Stimulated activated CD8-positive, alpha-beta memory T cell treated with anti-CD3 and anti-CD28 coated beads, Interleukin-12 subunit alpha, Interleukin-12 subunit beta, amount 100 ng/mL, for 1 hour (primary cell): ENCODE measurements at places on chromosomes 2 and 18.

DNA sequence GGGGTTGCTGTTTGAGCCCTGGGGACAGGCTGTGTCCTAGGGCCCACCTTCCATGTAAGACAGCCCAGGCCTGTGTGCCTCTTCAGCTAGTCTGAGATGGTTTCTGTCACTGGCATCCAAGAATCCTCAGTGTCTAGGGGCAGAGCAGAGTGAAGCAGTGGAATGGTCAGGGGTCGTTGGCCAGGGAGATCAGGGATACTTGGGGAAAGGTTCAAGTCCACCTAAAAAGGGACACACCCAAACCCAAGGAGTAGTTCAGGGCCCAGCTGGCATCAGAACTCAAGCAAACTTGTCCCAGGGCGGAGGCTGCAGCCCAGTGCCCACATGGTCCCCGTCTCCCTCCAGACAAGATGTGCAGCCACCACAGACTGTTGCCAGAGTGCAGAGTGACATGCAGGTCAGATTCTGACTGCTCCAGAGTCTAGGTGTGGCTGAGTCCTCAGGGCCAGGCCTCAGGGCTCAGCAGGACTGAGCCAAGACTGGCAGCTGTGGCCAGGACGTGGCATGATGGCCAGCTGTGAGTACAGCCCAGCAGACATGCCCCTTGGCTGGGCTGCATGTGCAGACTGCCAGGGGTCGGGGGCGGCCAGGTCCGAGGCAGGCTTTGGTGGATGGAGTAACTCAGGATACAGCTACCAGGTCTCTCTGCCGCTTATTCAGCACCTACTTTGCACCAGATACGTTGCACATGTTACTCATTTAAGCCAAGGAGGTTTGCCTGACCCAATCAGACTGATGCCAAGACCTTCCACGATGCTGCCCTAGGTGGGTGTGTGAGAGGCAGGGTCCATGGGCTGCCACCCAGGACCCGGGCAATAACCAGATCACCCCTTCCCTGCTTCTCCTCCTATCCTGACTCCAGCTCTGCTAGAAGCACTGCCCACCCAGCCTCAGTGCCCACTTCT lies 146.6 kb downstream of the SMAD7 start:
- no peak for DNase-seq

GRCh38 chr2:120687210-120687609 lies 48.5 kb upstream of the GLI2 start:
- no peak for DNase-seq

DNA sequence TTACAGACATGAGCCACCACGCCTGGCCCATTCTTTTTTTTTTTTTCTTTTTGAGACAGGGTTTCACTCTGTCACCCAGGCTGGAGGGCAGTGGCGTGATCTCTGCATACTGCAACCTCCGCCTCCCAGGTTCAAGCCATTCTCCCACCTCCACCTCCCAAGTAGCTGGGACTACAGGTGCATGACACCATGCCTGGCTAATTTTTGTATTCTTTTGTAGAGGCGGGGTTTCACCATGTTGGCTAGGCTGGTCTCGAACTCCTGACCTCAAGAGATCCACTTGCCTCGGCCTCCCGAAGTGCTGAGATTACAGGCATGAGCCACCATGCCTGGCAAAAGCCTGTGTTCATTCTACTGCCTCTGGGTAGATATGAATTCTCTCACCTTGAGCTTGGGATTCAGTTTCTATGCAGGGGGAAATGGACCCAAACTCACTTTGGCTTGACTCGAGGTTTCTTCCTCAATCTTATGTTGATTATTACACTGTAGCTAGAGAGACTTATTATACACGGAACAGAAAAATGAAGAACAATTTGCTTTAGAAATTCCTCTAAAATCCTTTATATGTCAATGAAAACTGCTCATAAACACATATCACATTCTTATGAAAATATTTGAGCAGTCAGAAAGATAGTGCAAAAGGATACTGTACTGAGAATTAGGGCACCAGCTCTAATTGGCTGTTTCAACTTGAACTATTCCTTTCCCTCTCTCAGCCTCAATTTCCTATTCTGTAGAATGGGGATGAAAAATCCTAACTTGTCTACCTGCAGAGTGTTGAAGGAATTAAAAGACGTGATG lies 252.3 kb downstream of the MYCN start:
- no peak for DNase-seq

GRCh38 chr2:29202819-29203495 lies 87.7 kb downstream of the CLIP4 start:
- DNase-seq: no peak

DNA sequence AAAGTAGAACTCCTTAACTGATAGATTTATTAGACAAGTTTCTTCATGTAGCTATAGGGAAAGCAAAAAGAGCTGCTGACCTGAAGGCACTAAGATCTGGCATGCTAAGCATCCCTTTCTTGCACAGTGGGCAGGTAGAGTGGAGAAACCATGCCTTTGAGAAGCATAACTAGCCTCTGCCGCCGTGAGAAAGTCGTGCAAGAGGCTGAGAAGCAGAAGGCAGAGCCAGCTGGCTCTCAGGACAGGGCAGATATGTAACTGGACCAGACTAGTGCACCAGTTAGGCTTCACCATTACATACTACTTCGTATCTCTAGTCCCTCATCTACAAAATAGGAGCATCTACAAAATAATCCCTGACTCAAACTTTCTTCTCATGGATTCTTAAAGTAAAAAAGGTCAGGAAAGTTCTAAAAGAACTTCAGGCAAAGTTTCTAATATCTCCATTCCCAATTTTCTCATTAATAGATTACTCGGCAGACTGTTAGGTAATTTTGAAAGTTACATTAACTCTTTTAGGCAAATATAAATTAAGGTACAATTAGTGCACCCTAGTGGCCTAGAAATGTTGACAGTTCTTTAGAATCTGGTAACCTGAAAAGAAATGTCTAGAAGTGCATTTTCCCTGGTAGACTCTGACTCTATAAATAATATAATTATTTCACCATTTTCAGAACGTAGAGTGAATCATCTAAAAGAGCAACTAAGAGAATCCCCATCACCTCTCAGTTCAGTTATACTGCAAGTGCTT lies 10.3 kb downstream of the ERBB4 start:
- no peak for DNase-seq

DNA sequence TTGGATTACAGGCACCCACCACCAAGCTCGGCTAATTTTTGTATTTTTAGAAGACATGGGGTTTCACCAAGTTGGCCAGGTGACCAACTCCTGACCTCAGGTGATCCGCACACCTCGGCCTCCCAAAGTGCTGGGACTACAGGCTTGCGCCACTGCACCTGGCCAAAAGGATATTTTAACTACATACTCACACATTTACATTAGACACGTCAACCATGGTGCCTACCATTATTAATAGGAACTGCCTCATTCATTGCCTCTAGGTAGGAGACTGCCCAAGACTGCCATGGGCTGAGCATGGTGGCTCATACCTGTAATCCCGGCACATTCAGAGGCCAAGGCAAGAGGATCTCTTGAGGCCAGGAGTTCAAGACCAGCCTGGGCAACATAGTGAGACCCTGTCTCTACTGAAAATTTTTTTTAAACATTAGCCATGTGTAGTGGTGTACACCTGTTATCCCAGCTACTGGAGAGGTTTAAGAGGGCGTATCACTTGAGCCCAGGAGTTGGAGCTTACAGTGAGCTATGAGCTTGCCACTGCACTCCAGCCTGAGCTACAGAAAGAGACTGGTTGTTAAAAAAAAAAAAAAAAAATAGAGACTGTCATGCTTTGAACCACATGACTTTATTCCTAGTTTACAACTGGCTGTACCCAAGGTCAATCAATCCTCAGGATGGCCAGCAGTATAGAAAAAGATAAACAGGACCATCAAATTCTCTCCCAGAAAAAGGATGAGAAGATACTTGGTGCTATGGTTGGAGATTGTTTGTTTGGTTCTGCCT lies 31.1 kb upstream of the EPC2 start:
- DNase-seq: no peak

DNA sequence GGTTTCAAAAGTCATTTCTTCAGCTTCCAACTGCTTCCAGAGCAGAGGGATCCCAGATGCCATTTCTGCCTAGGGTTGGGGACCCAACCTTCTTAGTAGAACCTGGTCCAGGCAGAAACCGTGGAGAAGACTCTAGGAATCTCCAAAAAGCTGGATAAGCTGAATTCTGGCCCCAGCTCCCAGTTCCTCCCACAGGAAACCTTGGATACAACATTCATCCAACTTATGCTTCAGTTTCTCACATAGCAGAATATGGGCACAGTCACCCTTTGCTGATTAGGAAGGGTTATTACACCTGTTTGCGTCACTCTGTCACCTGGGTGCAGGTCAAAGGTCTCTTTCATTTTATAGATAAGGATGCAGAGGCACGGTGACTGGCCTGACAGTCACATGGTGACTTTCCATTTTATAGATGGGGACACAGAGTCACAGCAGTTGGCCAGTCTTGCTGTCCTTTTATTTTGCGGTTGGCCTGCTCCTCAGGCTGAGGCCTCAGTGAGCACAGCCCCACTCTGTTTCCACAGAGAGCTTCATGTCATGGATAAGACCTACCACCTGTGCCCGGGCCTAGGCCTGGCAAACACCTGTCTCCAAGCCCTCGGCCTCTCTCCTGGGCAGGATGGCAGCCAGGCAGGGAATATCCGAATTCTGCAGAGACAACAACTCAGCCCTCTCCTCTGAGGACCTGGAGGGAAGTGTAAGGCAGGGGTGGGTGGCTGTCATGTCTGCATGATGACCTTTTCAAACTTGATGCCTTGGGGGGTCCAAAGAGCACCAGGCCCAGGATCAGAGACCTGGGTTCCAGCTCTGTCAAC lies 148.8 kb downstream of the SMAD7 start:
- no peak for DNase-seq

DNA sequence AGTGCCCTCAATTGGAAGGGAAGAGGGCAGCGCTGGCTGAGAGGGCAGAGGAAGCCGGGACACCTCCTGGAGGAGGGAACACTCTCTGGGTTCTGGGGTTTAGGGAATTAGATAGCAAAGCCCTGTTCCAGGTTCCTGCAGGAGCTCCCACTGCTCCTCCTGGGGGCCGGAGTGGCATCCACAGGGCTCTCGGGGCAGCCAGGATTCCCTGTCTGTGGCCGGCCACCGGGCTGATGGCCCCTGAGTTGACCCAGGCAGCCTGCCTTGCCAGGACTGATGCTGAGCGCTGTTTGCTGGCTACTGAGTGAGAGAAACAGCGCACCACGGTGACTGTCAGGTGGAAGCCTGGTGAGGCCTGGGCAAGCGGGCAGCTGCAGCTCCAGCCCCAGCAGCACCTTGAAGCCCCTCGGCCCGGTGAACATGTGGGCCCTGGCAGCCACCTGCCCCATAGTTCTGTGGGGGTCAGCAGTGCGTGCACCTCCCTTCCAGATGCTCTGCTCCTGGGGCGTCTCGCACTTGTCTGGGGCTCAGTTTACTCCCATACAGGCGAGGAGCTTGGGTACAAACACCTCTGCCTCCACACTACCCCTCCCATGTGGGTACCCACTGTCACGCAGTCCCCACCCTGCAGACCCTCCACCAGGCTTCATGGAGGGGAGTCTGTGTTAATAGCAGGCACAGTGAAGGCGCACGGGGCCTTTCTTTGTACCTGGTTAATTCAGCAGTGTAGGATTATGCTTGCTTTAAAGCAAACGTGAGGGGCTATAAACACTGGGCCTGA lies 7.7 kb upstream of the ALLC start:
- no peak for DNase-seq

DNA sequence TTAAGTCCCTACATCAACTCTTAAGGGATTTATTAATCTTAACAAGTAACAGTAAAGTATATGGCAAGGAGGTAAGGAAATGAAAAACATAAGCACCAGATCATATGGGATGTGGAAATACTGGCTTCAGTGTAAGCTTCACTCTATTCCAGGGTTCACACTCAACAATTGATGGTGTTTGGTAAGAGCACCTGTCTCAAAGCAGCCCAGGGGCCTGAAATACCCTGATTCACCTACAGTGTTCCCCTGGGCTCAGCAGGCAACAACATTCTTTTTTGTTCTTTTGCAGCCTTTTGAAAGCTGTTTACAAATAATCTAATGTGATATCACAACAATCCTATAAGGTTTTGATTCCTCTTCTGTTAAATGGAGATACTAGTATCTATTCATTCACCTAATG lies 1.2 kb upstream of the MLPH start:
- no peak for DNase-seq

GRCh38 chr2:180840641-180841040 lies 139.8 kb upstream of the UBE2E3 start:
- no peak for DNase-seq

DNA sequence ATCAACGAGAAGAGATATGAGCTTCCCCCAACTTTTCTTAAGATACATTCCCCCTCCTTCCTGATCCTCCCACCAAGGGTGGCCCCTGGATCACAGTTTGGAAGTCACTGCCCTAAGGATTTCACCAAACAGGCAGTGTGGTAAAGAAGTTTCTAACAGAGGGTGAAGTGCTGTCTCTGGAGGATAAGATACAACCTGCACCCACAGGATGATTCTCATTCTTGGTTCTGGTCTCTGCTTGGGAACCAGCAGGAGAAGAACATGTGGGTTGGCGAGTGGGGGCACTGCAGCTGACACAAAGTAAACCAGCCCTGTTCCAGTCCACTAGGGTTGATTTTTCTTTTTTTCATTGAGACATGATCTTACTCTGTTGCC lies 9.3 kb downstream of the NFE2L2 start:
- no peak for DNase-seq

GRCh38 chr2:236264256-236264655 lies at the start of gene ASB18:
Gene ASB18, minus strand, starts transcription at chr2:236264406. Its CDS starts 61 bp downstream, at chr2:236264345.
- no peak for DNase-seq

DNA sequence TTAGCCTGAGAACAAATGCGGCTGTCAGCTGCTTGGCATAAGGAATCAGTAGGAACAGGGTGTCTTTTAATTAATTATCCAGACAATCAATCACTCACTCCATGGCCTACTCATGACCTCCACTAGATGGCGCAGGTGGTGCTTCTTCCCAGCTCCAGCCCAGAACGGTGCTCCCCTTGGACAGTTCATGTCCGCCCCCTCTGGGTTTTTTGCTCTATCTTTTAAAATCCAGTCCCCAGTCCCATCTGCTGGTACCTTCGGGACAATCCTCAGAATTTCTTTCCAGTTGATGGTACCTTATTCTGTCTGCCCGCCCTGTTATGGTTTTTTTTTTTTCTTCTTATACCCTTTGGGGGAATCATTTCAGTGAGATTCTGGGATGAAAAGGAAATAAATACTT lies 99.8 kb downstream of the CACNB4 start:
- DNase-seq: no peak

- DNase-seq: no peak
Measured at GRCh38 chr2:187920511-187920910, 366.3 kb upstream of the TFPI start.

- no peak for DNase-seq
Measured at GRCh38 chr2:101762451-101763171, 65.1 kb downstream of the MAP4K4 start.
